Vagina (tissue), 2 donors: ENCODE measurements at places on chromosomes 1 and 21.
A peak's percentile ranks its signal among the peaks of the same experiment; 100 is the strongest.

DNA sequence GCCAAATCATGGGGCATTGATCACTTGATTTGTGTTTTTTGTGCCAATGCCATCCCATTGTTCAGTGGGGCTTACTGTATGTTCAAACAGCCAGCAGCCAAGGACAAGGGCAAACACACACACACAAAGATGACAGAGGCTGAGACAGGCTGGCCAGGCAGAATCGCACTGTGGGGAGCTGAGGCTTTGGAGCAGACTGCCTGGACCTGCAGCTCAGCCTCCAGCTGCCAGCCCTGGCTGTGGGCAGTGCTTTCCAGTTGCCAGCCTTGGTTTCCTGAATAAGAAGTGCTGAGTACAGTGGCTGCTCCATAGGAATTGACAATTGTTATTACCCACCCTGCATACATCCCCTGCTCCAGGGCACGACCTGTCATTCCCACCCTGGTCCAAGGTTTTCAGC is 16.9 kb upstream of the PCP4 start:
- DNase-seq: no peak

DNA sequence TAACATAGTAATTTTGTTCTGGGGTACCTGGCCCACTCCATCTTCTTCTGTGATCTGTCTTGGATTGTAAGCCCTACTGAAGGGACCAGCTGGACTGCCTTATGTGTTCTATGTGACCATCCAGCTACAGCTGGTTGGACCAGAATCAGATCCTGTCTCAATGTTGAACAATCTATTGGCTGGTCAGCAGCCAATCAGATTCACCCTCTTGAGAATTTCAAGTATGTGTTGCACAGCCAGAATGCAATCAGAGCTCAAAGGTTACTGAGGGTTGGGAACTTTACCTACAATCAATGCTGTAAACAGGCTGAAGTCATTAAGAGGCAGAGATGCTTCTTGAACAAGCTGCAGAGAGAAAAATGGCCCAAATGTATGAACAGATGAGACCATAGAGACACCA is 61.9 kb downstream of the KCNC4 start:
- DNase-seq: peak; percentile 62

GRCh38 chr1:77467021-77467595 is 185.3 kb downstream of the AK5 start:
- DNase-seq: no peak

GRCh38 chr21:37200641-37201480 is 66.3 kb downstream of the VPS26C start:
- DNase-seq: no peak

DNA sequence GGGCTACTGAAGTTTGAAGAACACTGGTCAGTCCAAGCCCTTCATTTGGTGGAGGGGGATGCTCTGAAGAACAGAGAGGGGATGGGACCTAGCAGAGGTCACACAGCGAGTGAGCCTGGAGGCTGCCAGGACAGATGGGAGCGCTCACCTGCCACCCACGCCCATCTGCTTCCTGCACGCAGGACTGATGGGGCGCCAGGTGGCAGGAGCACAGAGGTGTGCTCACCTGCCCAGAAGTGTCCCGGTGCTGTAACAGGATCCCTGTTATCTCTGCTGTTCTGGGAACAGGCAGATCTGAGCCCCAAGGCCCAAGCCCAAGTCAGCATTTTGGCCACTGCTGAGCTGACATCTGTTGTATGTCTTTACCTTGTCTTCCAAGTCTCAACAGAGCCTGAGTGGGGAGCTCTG is 40.5 kb downstream of the EPHB2 start:
- no peak for DNase-seq

- DNase-seq: no peak
Measured at GRCh38 chr21:42056996-42057689, 14.0 kb upstream of the UMODL1 start.

DNA sequence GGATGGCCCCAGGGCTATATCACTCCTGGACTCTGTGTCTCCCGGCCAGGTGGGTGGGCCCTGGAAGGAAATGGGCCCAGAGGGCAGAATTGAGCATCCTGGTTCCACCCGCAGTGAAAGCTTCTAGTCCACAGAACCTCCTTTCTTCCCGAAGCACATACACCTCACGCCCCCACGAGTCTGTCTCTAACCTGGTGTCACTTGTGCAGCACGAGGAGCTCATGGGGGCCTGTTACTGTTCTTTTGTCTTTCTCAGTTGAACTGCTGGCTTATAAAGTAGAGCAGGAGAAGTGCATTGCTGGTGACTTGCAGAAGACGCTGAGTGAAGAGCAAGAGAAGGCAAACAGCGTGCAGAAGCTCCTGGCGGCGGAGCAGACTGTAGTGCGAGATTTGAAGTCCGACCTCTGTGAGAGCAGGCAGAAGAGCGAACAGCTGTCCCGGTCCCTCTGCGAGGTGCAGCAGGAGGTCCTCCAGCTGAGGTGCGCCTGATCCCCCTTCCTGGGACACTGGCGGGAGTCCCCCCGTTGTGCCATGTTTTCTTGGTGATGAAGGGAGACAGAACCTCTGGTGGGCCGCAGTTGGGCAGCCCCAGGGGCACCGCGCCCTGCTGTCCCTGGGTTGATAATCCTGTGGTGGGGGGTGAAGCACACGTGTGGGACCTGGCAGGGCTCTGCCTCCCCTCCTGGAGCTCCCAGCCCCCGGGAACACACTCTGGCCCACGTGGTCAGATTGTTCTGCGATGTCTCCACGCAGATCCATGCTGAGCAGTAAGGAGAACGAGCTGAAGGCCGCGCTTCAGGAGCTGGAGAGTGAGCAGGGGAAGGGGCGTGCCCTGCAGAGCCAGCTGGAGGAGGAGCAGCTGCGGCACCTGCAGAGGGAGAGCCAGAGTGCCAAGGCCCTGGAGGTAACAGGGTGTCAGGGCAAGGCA is 28.7 kb upstream of the DIP2A start:
- DNase-seq: no peak

DNA sequence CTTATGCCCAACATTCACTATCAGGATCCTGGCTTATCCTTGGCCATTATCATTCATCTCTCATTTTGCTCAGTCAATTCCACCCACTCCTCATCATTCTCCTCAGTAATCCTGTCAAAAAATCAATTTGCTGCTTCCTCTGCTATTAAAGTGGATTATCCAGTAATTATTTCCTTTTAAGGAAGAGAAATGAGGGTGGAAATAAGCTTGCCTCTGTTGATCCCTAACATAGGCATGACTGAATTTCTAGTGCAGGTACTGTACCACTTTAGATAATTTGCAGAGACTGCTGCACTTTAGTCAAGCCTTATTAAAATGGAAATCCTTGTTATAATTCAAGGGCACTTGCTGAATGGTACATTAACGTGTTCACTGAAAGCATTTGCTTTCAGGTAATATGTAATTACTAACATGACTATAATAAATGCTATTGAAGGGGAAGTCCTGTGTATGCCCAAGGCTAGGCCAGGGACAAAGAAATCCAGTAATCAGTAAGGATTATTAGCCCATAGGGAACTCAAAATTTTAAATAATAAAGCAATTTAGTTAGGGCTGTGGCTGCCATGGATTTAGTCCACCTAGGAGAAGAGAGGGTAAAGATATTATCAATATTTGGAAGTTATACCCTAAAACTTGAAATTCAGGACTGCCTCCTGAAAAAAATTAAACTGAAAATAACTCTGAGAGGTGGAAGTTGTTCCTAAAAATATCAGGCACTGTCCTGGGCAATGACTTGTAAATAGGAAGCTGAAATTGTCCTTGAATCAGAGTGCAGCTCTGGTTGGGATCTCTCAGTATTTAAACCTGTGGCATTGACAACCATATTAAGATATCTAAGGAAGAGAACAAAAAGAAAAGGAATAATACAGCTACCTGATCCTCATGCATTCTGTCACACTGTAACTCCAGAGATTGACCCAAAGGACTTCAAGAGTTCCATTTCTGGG is 43.4 kb downstream of the RGS2 start:
- DNase-seq: no peak

GRCh38 chr1:67134695-67135094 is at the start of gene C1orf141:
Gene C1orf141, minus strand, starts transcription at chr1:67134970. Its CDS starts 7,730 bp downstream, at chr1:67127240.
- no peak for DNase-seq

DNA sequence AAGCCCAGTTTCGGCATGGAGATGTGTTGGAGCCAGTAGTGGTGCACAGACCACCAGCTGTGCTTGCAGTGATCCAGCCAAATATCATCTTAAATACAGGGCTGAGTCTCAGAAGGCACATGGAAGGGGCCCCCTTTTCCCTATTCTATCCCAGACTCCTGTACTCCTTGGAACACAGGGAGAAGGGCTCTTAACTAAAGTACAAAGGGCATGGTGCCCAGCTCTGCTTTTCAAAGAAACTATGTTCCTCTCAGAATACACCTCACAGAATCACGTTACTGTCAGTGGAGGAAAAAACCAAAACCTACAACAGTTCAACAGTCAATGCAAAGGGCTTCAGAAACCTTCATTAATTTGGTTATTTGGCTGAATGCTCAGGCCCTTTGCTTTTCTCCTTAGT is 180.6 kb upstream of the C1orf105 start:
- DNase-seq: no peak

DNA sequence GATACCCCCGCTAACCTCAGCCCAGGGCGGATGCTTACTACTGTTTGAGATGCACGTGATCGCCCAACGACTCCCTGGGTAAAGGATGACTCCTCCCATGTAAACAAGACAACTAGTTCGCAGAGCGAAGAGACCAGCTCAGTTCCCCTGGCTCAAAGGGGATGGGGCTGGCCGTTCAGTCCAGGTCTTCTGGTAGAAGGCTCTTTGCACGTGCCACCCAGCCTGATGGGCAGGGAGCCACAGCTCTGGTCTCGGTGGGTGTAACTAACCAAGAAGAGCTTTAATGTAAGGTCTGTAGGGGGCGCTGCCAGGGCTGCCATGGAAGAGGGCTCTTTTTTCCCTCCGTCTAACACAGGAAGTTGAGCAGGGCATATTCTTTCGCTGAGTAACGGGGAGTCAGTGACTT is 49.4 kb upstream of the PARP1 start:
- no peak for DNase-seq

DNA sequence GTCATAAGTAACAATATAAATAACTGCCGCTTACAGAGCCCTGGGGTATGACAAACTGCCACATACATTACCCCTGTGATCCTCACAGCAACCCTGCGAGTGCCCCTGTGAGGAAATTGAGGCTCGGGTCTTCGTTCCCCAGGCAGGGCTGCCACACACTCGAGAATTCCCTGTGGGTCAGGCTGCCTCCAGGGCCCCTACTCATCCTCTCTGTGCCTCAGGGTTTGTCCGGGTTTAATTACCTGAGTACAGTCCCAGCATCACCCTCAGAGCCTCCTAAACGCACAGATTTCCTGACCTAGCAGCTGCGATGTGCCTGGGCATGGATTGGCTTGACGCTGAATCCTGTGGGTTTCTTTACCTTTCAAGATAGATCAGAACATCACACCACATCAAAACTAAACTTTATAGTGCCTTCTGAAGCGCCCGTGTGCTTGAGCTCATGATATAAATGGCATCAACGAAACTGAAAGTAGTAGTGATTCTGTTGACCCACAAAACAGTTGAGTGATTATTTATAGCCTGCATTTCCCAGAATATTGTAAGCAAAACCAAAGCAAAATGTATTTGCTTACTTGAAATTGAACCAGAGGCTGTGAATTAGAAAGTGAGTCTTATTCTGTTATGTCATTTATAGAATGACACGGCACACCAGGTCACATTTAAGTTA is 14.0 kb downstream of the SLC37A1 start:
- no peak for DNase-seq

DNA sequence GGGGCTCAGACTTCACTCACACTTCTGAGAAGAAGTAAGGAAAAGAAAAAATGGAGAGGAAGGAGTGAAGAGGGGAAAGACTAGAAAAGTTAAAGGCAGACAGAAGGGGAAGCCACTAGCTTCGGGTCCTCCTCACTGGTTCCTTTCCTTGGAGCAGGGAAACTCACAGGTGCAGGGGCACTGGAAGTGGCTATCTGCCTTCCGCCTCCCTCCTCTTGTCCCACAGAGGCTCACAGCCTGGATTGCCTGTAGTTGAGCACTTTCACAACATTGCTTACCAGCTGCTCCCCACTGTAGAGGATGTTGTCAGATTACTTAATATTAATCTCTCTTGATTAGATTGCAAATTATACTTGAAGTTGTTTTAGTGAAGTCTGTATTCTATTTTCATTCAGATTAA is 21.6 kb upstream of the ABCA4 start:
- DNase-seq: no peak

GRCh38 chr21:27406300-27407009 is 439.6 kb upstream of the ADAMTS5 start:
- DNase-seq: no peak

DNA sequence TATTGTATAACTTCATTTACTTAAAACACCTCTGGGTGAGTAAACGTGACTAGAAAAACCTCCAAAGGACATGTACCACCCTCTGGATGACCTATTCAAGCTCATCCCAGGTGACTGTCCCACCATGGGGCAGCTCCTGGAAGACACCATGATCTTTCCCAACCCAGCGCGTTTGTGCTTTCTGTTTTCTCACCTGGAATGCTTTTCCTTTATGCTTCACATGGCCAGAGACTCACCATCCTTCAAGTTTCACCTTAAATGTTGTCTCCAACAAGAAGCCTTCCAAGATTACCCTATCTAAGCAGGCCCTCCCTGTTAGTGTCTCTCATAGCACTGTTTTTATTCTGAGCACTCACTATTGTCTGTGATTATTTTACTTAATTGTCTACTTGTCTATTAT is 11.1 kb downstream of the CYP4B1 start:
- DNase-seq: peak; percentile 55
